Cortex of kidney (tissue), 1 donor: ENCODE measurements at places on chromosomes 4 and X.

GRCh38 chr4:183332447-183332846 lies 10.2 kb upstream of the CLDN24 start:
- no peak for DNase-seq

- no peak for DNase-seq
Observed at GRCh38 chr4:78799551-78800495, 23.7 kb downstream of the BMP2K start.

GRCh38 chrX:129585167-129585566 lies 45.1 kb downstream of the OCRL start:
- no peak for DNase-seq

- no peak for DNase-seq
Observed at GRCh38 chr4:33316578-33316977, 2596.4 kb downstream of the PCDH7 start.

- DNase-seq, result no peak
Observed at GRCh38 chr4:54077812-54078211, 13.4 kb upstream of the CHIC2 start.

DNA sequence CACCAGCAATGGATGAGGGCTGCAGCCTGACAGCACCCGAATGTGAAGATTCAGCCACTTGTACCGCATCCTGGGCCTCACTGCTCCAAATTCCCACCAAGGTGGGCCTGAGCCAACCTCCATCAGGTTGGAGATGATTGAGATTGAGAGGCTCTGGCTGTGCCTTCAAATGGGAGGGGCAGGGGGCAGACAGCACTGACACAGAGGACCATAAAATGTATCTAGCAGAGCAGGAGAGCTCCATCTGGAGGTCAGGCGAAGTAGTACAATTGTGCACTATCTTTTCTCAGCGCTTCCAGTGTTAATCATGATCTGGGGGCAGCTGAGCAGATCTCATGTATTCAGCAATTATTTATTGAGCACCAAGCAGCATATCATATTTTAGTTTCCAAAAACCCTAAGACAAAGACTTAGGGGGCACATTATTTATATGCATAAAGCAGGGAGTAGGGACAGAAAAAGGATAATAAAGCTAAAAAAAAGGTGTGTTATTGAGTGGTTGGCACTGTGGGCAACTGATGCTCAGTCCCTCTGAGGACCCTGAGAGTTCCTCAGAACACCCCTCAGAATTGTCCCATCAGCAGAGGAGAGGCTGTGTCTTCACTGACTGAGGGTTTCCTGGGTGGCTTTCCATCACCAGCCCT lies 31.6 kb upstream of the C1QTNF7 start:
- no peak for DNase-seq

GRCh38 chrX:155221351-155221750 lies 5.1 kb downstream of the VBP1 start:
- no peak for DNase-seq

- no peak for DNase-seq
Observed at GRCh38 chrX:109684136-109684535, 48.9 kb downstream of the ACSL4 start.

DNA sequence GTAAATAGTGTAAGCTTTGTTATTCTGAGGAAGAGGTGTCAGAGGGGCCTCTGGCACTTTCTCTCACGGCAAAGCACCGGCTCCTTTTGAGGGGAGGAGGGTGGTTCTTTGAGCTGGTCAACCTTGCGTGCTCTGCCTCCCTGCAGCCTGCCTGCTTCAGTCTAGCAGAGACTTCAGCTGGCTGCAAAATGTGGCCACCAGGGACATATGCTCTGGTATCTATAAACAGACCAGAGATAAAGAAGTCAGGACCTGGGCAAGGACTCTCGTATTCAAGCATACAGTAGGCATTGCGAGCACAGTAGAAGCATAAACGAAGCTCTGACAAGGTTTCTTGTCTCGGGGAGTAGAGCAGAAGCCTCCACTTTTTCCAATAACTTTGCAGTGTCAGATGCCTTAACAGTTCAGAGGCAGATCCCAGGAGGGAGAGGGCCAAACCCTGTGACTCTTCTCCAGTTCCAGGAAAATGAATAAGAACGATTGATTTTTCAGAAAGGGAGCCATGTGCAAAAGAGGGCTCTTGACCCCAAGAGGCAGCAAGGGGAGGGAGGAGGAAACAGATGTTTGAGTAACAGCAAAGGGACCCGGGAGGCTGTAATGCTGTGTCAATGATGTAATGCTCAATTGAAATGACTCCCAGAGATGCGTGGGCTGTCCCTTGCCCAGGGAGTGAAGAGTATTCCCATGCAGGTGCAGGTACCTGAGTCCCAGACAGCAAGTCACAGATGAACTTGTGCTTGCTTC lies 57.9 kb upstream of the TEX13D start:
- DNase-seq, result no peak

DNA sequence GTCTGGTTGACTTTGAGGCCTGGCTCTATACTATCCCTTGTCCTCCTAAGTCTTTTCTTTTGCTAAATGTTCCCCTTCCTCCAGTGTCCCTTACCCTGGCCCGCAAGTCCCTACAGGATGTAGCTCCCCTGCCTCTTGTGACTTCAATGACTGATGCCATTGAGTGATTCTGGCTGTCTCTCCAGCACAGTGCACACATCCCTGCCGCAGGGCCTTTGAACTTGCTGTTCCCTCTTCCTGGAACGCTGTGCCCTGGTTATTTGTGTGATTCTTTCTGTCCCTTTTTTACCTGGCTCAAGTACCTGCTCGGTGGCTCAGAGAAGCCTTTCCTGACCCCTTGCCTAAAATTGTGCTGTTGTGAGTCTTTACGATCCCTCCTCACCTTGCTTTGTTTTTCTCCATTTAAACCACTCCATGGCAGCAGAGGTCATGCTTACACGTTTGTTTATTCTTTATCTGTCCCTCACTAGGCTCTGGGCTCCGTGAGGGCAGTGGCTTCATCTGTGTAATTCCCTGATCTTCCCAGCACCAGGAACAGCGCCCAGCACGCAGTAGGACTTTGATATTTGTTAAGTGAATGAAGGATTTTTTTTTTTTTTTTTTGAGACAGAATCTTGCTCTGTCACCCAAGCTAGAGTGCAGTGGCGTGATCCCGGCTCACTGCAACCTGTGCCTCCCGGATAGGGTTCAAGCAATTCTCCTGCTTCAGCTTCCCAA lies 17.6 kb downstream of the MSX1 start:
- DNase-seq, result no peak

DNA sequence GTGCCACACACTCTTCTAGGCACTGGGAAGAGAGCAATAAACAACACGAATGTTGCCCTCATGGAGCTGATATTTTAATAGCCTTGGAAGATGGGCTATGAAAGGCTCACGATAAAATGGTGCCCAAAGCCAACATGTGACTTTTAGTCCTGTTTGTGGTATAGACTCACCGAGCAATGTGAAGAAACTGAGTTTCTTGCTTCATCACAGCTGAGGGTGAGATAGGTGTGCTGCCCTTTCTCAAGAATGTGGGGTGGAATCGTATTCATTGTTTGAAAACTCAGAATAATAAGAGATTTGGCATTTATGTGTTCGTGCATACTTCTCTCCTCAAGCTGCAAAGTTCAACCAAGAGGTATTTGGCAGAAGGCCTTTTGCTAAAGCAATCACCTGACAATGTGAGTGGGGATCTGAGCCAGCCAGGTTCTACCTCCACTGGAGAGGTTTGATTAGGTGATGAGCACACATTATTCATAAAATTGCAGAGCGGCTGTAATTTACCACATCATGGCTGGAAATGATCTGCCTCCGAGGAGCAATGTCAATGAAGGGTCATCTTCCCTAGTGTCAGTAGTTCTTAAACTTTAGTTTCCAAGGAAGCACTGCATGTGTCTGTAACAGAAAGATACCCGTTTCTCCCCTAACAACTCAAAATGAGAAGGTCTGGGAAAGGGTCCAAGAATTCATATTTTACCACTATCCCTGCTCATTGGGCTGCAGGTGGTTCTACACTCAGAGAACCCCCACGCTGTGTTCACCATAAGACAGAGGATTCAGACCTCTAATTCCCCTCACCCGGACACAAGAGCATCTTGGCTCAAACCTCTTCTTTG lies 41.9 kb upstream of the CBR4 start:
- no peak for DNase-seq

- DNase-seq, result no peak
Observed at GRCh38 chr4:107219681-107220080, 183.6 kb upstream of the DKK2 start.

DNA sequence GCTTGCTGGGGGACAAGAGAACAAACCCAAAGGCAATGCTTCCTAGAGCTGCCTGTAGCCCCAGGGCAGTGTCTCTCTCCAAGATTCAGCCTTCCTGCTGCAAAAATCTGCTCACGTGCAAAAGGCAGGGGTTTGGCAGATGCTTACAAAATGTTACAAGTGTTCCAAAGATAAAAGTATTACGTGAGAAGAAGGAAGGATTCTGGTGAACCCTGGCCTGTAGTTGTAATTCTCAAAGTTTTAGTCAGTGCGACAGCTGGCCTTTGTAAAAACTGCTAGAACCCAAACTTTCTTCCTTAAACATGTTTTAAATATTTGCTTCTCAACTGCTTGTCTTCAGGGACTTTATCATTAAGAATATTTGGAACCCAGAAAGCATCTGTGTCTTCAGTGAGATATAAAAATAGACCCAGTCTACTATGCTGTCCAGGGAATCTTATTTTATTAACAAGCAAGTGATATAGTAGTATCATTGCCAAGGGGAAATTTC lies 232.3 kb downstream of the FRMPD4 start:
- DNase-seq, result no peak

GRCh38 chr4:6773106-6773505 lies 9.4 kb upstream of the KIAA0232 start:
- DNase-seq, result no peak

- DNase-seq, result no peak
Observed at GRCh38 chr4:158133551-158133950, 39.3 kb downstream of the GASK1B start.

- DNase-seq, result no peak
Observed at GRCh38 chr4:39043058-39043860, 11.1 kb upstream of the TMEM156 start.

- no peak for DNase-seq
Observed at GRCh38 chrX:53223955-53224859, 800 bp downstream of the KDM5C start.

DNA sequence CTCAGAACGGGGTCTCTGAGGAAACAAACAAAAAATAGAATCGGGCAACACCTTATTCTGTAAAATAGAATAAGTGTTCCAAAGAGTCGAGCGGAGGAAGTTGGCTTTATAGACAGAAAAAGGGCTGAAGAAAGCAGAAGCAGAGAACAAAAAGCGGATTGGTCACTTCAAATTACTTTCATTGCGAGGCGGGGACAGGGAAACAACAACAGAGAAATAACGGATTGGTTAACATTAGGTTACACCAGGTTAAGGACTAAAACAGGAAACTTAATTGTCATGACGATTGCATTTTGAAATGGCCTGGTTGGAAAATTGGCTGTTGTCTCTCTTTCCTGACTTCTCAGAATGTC lies 433 bp upstream of the COQ2 start:
- no peak for DNase-seq

- DNase-seq, result no peak
Observed at GRCh38 chrX:97845451-97845850, 961.7 kb downstream of the RPA4 start.

DNA sequence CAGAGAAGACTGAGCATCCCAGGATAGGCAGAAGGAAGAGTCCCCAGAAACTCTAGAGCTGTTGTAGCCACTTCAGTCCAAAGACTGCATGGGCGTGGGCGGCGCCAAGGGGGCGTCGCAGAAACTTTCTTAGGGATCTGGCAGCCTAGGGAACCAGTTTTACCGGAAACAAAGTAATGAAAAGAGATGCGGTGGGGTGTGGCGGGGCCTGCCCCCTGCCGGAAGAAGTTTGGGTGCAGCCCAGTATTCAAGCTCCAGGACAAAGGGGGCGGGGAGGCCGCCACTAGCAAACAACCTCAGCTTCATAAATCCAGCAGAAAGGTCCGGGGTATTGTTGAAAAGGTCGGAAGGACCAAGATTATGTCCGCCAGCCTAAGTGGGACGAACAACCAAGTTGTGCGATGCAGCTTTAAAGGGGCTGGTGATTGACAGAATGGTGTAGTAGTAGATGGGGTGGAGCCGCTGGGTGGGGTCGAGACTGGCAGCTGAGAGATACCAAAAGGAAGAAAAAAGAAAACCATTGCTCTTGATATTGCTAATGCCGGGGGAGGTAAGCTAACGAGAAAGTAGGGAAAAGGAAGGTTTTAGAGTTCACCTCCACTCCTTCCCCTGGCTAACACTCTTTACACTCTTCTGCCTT lies 190.5 kb downstream of the RRAGB start:
- DNase-seq, result no peak
